ENCODE measurements at places on chromosomes 13 and 19.

DNA sequence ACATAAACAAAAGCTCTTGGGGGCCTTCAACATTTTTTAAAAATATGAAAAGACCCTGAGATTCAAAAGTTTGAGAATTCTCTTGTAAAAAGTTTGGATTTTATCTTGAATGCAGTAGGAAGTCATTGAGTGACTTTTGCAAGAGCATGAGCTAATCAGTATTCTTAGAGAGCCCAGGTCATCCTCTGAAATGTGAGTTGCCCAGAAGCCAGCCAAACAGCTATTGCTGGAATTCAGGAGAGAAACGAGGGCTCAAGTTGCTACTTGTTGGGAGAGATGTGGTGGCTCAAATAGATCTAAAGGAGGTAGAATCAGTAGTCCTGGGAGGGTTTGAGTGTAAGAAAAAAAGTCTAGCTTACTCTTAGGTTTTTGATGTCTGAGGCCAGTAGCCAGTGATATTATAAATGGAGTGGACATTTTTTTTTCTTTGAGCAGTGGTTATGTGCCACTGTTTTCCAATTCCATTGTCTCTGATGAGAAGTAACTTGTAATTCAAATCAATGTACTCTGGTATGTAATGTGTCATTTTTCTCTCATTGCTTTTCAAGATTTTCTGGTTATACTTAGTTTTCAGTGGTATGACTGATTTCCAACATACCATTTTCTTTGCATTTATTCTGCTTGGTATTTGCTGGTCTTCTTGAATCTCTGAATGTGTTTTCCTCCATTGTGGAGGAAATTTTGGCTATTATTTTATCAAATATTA is 30.7 kb downstream of the LMO7 start:
- no peak for DNase-seq

GRCh38 chr13:98429081-98429480 is 147.8 kb downstream of the STK24 start:
- no peak for DNase-seq

DNA sequence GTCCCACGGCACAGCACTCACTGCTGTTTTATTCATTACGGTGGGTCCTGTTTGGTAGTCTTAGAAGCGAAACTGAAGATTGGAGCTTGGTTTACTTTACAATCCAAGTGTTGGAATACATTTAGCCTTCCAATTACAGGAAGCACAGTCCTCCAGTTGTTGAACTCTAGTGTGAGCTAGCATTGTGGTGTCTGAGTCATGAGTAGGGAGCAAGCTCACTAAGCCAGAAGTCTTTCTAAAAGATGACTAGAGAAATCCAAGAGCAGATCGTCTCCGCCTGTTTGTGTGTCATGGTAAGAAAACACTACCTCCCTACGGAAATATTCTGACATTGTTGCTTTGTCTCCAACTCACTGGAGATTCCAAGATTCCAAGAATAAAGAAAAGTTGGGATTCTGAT is 10.1 kb upstream of the SHISA2 start:
- no peak for DNase-seq

DNA sequence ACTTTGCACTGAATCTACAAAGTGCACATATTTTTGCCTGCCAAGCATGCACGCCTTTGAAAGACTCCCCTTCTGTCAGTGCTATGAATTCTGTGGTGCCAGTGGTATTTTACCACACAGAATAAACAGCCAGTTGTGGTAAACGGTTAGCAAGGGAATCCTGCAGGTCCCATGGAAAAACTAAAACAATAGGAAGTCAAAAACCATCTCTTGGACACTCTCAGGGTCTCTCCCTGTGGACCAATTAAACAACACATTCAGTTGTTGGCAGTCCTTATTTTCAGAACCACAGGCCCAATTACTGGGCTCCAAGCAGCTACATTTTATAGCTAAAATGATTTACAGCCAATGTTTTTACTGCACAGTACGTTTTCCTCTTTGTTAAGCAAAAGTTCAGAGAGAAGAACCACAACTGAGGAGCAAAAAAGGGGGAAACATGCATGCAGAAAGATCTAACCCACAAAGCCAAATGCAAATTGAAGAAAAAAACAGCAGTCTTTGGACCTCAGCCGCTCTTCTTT is 116.9 kb downstream of the KCTD12 start:
- no peak for DNase-seq

- no peak for DNase-seq
Measured at GRCh38 chr13:94431574-94431973, 47.9 kb downstream of the DCT start.

GRCh38 chr13:26255115-26255514 is 1.2 kb downstream of the CDK8 start:
- DNase-seq = no peak

GRCh38 chr13:42458193-42458592 is 115.8 kb upstream of the TNFSF11 start:
- no peak for DNase-seq

DNA sequence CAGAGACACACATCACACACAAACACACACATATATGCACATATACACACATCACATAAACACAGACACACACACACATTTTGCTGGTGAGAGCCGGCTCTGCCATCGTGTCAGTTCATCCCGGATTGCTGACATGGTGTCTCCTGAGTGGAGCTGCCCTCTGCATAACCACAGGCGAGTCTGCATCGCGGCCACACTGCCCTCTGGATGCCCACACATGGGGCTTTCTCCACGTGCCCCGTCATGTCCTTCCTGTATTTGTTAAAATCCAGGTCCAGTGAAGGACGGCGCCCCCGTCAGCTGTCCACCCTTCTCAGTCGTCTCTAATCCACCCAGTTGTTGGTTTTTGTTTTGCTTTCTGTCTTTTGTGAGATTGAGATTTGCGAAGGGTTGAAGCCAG is 52.6 kb upstream of the F7 start:
- DNase-seq = no peak

DNA sequence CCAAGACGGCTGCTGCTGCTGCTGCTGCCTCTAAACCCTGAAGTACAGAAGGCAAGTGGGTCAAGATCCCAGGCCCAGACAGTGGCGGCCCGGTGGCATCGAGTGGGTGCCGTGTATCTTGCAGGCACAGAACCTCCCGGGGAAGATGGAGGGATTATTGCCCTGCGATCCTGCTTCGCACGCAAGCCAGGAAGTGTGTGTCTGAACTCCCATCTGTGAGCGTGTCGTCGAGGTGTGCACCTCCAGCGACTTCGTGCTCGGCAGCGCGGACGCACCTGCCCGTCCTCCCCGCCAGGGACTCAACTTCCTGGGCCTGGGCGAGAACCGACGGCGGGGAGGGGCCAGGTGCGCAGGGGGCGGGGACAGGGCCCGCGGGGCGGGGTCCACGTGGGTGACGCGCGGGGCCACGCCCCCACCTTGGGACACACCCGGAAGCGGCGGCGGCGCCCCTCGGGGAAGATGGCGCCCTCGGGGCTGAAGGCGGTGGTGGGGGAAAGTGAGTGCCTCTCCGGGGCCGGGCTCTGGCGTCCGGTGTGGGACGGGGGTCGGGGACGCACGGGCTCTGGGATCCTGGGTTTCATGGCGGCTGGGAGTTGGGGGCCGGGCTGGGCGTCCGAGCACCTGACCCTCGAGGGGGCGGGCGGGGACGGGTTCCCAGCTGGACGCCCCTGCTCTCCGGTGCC is at the start of gene STXBP2:
TSS of gene STXBP2 (plus strand) at position 420 of the 683 bp plus-strand sequence. CDS start at position 460, 40 bp downstream.
- DNase-seq = no peak
